ENCODE measurements at places on chromosomes 5 and 9.
A peak's percentile ranks its signal among the peaks of the same experiment; 100 is the strongest.

- DNase-seq = peak; percentile 69
Measured at GRCh38 chr5:72608297-72608696, 101.1 kb upstream of the ZNF366 start.

DNA sequence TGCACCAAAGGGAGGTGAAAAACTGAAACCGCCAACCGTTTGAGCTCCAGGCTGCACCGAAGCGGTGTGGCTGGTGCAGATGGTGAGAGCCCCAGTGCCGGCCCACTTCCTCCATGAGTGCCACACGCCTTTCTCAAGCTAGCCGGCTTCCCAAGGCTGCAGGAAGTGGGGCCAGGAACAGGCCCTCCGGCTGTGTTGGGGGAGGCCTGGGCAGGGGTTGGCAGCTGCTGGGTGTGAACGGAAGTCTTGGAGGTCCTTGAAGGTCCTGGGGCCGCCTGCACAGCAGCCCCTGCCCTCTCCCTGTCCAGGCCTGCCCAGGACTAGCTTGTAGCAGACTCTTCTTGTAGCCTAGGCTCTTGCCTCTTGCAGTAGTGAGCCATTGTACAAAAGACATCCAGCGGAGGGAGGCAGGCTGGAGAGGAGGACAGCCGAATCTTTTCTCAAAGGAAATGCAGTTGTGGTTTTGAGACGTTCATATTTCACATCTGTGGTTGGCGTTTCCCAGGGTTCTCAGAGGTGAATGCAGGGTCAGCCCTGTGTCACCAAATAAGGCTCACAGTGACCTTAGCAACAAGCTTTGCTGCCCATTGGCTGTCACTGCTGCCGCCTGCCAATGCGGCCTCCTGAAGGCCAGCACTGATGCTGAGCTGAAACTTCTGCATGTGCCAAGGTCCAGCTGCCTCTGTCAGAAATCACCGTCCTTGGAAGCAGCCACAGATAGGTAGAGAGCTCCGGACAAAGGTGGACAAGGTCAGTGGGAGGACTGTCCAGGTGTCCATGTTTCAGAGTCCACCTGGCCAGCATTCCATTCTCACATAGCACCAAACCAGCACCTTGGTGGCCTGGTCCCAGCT, 23.9 kb downstream of the IRF1 start:
- DNase-seq = no peak

DNA sequence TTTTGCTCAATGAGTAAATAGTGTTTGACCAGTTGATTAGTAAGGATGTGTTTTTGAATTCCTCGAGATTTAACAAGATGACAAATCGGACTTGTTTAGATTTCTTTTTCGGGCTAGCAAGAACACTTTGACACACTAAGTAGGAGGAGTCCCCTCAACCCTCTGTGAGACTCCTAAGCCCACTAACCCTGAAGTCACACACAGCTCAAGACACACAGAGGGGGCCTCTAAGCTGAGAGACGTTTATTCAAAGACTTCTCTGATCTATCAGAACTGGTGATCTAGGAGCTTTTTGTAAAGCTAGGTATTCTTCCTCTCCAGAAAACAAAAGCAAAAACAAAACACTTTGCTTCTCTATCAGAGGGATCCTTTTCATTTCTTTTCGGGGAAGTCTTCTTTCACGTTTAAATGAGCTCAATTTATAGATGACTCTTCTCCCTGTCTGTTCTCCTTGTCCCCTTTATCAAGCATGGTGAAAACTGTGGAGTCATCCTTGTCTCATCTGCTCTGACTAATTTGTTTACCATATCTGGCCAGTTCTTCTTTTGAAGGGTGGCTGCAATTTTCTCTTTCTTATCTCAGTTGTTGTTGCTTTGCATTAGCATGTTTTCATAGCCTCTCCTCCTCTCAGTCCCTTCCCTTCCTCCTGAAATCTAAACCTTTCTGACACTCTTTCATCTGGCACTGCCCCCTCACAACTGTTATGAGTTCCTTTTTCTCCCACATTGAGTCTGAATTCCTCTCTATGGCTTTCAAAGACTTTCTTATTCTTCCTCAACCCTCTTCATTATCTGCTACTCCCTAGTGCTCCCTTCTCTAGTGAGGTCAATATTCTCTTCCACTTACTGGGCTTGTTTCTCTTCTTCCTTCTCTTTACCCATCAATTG, 68.5 kb upstream of the RAI14 start:
- DNase-seq = no peak

GRCh38 chr5:149996205-149996890, 4.1 kb downstream of the TIGD6 start:
- DNase-seq = no peak

GRCh38 chr5:145990170-145990569, 53.8 kb downstream of the SH3RF2 start:
- no peak for DNase-seq

- peak; percentile 26 for DNase-seq
Measured at GRCh38 chr5:91641730-91642350, 258.7 kb upstream of the ARRDC3 start.

DNA sequence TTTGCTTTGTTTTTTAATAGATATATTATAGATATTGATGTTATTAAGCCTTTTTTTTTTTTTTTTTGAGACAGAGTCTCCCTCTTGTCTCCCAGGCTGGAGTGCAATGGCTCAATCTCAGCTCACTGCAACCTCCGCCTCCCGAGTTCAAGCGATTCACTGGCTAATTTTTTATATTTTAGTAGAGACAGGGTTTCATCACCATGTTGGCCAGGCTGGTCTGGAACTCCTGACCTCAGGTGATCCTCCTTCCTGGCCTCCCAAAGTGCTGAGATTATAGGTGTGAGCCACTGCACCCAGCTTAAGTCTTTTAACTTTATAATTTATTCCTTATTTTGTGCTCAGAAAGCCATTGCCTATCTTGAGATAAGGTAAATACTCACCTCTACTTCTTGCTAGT, 24.2 kb upstream of the RAD23B start:
- DNase-seq = no peak

GRCh38 chr9:93230185-93230584, 46.2 kb downstream of the WNK2 start:
- no peak for DNase-seq

- no peak for DNase-seq
Measured at GRCh38 chr5:66908230-66908629, 288.4 kb downstream of the CD180 start.

DNA sequence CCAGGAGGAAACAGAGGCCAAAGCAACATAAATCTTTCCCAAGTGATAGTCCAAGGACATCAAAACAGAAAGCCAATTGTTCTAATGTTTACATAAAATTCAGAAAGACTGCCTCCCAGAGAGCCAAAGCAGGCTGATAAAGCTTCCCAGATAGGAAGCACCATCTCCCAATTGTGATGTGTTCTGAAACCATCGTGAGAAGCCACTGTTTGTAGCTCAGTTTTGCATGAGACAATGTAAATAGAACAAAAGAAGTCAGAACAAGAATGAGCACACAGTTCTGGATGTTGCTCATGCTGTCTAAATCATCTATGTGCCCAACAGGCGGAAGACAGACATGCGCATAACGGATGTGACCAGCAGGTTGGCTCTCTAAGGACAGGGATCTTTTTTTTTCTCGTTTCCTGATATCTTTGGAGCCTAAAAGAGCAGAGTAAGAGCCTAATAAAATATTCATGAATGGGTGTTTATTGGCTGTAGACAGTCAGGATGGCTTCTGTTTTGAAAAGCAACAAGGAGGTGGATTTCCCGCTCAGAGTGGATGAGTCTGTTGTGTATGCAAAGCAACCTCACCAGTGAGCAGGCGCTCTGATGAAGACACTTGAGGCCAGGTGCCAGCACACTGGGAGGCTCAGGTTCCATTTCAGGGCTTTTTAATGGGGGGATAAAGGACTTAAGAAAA, 113.6 kb downstream of the GNA14 start:
- no peak for DNase-seq

DNA sequence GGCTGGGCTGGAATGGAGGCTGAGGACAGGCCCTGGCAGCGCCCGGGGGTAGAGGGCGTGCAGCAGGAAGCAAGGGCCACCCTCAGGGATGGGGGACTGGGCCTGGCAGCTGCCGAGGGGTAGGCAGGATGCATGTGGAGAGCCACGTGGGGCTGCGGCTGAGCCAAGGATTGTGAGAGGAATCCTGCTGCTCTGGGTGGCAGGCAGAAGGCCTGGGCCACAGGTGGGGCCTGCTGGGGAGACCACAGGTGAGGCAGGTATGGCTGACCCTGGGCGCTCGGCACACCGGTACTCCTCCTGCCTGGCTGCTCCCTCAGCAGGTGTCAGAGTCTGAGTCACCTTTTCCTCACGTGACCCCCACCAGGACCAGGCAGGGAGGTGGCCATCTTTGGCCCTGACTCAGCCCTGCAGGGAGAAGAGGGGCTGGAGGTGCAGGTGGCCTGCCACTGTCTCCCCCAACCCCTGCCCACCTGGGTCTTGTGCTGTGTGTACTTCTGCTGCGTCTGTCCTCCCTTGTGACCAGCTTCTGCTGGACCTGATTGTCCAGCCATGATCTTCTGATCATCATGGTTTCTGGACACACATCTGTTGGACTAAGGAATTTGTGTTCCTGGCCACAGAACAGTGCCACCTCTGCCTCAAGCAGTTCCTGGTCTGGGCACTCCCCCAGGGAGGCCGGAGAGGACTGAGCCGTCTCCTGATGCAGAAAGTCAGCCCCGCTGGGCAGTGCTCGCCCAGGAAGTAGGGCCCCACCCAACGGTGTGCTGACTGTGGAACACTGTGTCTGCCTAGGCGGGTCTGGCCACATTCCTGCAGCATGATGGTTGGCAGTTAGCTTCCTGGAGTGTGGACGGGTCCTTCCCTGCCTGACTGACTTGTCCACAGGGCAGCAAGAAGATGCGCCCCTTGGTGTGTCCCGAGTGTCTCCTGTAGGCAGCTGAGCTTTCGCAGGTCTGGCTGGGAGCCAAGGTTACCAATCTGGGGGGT, 6.4 kb downstream of the ARRDC1 start:
- DNase-seq = no peak

DNA sequence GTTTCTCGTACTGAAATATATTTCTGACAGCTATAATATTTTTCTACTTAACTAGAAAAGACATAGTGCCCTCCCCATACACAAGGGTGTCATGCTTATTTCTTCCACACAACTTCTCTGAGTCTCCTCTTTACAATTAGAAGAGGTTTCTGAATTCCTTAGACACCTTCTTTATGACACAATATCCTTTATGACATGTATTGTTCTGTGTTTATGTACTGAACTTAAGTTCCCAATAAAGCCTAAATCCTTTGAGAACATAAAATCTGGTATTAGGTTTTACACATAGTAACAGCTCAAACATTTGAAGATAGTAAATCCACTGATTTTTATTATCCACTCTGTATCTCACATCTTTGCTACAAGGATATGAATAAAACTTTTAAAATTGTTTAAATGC, 32.5 kb downstream of the GRAMD2B start:
- DNase-seq = no peak

Data from NCI-H1694 (cell line).